Melanocyte of skin (primary cell): ENCODE measurements at places on chromosomes 3 and 15. TPM values are rescaled to one million over a fixed set of nuclear protein-coding genes. Genes with fewer than 3 reads are reported as not detected.

Gene CSPG4
- 168 and 185 TPM in 2 replicates for total RNA-seq

Gene RTP3
- total RNA-seq, result not detected in 2 replicates

Gene RETNLB
- not detected in 2 replicates for total RNA-seq

Gene TRANK1
- total RNA-seq, result 1.7 and 6.5 TPM in 2 replicates

Gene NRROS
- 14.5 and 16.0 TPM in 2 replicates for total RNA-seq

Gene ZBED2
- total RNA-seq, result under 0.01 TPM in 1 of 2 replicates, not detected in the other
